ENCODE measurements at places on chromosomes 12 and 14.

GRCh38 chr14:56821177-56821576, 10.9 kb upstream of the OTX2 start:
- no peak for DNase-seq

GRCh38 chr12:26461776-26462175, 266.4 kb downstream of the SSPN start:
- no peak for DNase-seq

GRCh38 chr14:39383026-39383660, 49.1 kb downstream of the FBXO33 start:
- DNase-seq, result no peak

GRCh38 chr12:111597831-111598636, 1.1 kb downstream of the ATXN2 start:
- DNase-seq, result peak; percentile 62

DNA sequence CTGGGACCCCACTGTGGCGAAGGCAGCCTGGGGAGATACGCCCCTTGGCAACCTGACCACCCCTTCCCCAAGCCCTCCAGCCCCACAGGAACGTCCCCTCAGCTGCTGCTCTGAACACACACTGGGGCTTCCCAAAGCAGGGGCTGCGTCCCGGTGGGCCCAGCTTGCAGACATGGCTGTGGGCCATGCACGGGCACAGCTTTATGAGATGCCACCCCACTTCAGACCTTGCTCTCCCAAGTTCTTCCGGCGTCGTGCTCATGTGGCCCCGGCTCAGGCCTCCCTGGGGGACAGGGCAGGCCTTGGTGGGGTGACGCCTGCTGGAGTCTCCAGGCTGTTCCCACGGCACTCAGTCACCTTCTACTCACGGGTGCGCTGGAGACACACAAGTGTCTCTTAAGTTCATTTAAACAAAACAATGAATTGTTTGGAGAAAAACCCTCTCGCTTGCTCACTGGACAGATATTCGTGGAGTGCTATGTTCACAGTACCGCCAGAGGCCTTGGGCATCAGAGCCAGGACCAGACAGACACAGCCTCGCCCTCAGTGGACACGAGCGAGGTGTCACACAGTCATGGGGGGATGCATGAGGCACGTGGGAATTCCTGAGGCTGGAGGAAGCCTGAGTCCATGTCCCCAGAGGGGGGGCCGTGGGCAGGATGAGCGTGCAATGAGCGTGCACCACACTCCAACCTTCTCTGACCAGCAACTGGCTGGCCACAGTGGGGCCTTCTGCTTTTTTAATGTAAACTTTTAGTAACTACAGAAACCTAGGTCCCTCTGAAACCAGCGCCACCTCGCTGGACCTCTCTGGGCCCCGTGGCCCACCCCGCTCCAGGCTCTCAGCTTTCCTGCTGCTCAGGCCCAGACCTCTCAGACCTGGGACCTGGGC, 4.3 kb downstream of the GALNT9 start:
- DNase-seq, result no peak

- no peak for DNase-seq
Measured at GRCh38 chr14:29738056-29738455, 189.6 kb downstream of the PRKD1 start.
